ENCODE measurements at places on chromosomes 7 and 10.

- DNase-seq, result peak; percentile 33
These were observed 29.8 kb downstream of the C10orf67 start for GRCh38 chr10:23314835-23315239.

GRCh38 chr7:29953726-29954347 lies 35.8 kb downstream of the SCRN1 start:
- no peak for DNase-seq

DNA sequence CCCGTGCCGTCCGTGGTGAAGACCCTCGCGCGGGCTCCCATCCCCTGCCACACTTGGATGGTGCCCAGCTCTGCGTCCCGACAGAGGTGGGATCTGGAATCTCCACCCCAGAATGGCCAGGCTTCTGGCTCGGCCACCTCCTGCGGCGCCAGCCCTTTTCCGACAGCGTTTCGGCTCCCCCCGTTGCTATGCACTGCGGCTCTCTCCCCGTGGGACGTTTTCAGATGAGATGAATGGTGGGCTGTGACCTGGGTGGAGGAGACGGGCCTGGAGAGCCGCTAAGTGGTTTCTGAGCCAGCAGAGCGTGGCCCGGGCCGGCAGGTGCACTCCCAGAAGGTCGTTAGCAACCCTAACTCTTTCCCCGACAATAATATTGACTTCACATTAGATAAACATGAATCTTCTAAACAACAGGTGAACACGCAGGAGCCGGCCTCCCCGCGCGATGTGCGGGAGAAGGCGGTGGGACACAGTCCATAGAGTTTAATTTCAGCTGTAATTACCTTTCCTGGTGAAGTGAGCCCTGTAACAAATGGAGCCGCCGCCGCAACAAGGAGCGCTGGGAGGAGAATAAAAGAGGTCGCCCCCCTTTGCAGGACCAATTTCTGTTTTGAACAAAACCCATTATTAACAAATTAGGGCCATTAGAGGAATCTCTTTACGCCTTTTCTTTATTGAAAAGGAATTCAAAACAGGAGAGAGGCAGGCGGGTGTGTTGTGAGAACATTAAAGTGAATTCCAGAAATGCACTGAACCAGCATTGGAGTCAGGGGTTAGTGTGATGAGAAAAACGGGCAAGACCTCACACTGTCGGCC lies 294.3 kb upstream of the PFKP start:
- DNase-seq, result no peak

GRCh38 chr10:18164748-18165361 lies 24.6 kb downstream of the CACNB2 start:
- no peak for DNase-seq

DNA sequence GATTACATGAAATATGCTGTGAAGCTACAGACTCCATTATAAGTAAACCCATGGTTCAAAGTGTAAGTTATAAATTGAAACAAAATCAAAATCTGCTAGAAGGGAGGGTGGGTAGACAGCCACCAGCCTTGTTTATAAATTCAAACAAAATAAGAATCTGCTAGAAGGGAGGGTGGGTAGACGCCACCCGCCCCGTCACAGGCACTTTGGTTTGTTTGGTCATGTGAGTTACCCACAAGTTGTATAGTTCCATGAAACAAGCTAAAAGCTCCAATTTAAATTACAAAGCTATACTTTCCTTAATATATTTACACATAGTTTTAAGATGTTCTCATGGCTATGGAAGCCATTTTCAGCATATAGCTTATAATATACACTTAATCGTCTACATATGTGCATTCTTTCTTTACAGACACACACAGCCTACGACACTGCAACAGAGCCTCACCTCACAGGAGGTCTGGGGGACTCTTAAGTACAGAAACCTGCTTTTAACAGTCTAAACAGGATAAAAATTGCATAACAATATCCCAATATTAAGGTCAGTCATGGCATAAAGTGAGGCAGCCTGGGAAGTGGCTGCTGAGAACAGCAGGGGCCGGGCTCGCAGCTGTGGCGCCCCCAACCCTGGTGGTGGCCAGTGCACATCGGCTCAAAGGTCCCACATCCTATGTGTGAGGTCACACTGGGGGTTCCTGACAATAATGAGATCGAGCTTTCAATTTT lies 28.1 kb upstream of the NCAPG2 start:
- no peak for DNase-seq

- DNase-seq, result no peak
These were observed 10.5 kb downstream of the SKAP2 start for GRCh38 chr7:26853788-26854393.

DNA sequence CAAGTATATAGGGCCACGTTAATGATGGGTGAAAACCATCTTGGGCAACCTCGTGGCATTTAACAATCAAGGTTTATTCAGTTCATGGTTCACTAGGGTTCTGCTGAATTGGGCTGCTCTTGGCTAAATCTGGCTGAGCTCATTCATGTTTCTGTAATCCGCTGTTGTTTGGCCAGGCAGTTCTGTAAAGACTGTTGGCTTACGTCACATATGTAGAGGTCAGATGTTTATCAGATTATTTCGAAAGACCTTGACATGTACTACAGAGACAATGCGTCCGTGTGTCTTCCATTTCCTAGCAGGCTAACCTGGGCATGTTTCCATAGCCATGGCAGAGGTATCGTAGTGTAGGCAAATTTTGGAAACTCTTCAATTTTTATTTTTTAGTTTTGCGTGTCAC lies 190.0 kb upstream of the ZWINT start:
- no peak for DNase-seq

DNA sequence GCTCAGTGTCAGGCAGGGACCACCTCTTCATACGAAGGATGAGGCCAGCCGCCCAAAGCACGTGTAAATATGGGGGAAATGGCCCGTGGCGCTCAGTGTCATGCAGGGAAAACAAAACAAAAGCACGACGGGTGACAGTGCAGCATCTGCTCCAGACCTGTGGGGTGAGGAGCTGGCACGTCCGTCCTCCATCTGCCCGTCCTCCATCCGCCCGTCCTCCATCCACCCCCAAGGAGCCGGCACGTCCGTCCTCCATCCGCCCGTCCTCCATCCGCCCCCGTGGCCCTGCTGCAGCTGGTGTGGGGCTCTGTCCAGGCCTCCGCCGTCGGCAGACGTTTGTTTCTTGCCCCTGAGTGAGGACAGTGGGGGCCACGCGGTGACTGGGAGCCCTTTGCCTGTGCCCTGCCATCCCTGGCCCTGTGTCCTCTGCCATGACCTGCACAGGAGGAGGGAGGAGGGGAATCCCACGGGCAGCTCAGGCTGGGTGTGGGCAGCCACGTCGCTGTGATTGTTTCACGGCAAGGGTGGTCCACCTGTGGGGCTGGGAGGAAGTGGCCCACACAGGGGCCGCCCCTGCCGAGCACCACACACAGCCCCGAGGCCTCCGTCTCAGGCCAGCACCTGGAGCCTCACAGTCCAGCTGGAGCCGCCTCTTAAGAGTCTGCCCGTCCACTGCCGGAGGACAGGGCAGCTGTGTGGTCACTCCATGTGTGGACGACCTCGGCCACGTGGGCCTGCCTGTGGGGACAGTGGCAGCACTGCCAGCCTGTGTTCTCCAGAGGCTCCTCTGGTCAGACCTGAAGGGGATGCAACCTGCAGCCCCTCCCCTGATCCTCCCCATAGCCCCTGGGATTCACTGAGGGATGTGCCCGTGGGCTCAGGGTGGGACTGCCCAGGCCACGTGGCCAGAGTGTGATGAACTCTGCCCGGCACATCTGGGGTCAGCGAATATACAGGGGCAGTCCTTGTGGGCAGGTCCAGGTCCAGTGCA lies 38.2 kb upstream of the DPYSL4 start:
- DNase-seq, result no peak

- no peak for DNase-seq
These were observed 30.1 kb downstream of the LDB3 start for GRCh38 chr10:86698207-86698940.

- no peak for DNase-seq
These were observed 56.4 kb downstream of the KAT6B start for GRCh38 chr10:74882831-74883230.

DNA sequence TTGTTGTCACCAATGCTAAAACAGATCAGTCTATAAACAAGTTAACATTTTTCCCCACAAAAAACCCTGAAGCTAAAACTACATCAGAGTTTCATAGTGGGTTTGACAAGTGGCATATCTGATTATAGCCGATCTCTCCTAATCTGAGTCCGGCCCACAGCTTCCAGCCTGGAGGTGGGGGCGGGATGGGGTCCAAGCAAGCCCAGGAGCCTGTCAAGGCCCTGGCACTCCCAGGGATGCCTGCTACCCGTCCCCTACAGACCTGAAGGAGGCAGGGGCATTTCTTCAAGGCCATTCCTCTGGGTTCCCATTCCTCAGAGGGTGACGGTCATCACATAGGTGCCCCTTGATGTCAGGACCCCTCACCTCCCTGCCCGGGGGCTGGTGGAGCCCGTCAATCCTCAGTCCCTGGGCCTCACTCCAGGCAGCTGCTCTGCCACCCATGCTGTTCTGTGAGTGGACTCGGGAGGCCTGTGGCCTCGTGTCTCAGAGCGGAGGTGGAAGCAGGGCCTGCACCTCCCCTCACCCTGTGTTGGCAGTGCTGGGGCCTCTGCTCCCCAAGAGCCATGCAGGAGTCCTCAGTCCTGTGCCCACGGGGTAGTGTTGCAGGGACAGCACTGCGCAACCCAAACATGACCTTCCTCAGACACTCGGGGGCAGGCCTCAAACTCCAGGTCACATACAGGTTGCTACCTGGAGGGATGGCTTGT lies 8.8 kb downstream of the DPYSL4 start:
- no peak for DNase-seq

DNA sequence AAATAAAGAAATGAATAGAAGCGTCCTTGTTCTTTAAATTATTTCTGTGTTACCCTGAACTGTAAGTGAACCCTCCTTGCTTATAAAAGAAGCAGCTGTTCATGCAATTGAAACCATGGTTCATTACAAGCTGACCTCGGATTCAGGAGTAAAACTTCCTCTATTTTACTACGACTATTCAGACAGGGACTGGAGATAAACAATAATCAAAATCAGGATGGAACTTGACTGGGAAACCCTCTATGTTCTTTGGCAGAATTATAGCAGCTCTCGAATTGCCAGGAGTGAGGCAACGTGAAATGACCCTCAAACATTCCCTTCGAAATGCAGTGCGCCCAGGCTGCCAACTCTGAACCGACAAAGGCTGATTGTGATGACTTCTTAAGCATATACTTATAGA lies 172.1 kb downstream of the CYP26A1 start:
- no peak for DNase-seq

DNA sequence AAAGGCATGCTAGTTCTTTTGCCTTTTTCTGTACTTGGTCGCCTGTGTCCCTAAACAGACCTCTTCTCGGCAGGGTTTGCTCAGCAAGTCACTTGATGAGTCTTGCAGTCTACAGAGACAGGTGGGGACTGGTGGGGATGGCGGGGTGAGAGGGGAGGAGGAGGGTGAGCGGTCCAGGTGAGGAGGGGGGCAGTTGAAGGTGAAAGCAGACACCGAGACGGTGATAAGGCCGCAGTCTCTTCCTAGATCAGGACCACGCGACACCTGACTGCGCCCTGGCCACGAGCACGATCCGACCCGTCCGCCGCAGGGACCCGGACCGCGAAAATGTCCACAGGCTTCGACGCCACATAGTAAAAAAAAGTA lies 566 bp downstream of the ASNS start:
- no peak for DNase-seq

- no peak for DNase-seq
These were observed 41.0 kb upstream of the TMEM248 start for GRCh38 chr7:66880053-66880452.

- DNase-seq, result no peak
These were observed 9.9 kb upstream of the OR6V1 start for GRCh38 chr7:143042159-143042789.

DNA sequence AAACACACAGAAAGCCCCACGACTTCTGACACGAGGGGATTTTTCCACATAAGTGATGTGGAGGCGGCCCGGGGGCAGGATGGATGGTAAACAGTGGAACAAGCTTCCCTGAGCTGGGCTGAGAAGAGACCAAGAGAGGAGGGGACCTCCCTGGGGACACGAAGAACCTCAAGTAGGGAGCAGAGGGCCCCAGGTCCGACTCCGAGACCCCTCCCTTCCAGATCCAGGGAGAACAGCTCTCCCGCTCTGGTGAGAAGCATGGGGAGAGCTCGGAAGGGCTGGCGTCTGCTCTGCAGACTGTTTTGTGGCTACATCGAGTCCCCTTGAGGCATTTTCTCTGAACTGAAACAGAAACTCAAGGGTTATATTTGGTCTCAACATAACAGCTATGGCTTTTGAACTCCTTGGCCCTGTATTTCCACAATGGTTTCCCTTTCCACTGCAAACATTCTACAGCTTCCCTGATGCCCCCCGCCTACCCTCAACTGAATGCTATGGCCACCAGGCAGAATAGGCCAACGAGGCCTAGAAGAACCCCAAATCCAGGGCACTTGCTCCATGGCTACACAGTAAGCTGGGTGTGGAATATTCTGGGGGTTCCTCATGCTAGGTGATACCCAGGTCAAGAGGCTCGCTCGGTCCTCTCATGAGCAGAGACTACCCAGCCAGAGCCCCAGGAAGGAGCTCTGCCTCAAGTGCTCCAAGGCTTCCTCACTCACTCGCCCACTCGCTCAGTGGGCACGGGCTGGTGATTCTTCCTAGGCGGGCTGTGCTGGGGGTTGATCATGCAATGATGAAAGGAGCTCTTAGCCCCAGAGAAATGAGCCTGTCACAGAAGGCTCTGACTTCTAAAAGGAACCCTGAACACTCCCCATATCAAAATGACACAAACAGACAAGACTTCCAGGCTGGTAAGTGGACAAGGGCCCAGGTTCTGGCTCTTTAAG lies 47.5 kb downstream of the FAM53B start:
- DNase-seq, result no peak

DNA sequence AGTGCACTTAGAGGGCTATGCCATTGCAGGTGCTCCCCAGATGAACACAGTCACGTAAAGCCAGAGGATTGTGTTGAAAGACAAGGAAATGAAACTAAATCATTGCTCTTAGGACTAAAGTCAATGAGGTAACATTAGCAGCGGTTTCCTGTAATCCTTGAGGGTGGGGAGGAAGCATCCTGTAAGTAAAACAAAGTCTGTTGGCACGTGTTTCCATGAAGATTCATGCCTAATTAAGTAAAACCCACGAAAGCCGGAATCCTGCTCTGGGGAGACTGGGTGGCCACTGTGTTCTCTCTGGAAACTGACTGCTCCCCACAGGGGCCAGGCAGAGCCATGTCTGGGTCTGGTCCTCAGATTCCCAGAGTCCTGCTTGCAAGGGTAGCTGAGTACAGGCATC lies 18.3 kb downstream of the STEAP1B start:
- DNase-seq, result no peak

DNA sequence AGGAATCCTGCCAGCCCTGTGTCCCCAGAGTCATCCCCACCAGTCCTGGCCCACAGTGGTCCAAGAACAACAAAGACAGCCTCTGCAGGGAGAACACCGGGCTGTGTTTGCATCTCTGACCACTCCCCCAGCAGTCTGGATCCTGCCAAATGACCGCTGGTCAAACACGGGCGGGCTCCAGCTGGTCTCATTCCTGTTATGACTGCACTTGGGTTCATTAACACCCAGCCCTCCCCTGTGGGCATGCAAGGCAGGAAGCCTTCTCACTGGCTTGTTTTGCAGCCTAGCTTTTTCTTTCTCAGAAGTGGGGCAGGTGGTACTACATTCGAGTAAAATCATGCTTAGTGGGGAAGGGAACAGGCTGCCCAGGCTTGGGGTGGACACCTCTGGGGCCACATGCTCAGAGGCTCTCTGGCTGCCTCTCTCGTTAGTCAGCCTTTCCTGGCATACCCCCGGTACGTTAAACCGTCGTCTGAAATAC lies 190.0 kb downstream of the PLXNA4 start:
- no peak for DNase-seq

GRCh38 chr7:88628363-88629085 lies 131.0 kb upstream of the ZNF804B start:
- no peak for DNase-seq

GRCh38 chr7:127886248-127886647 lies 145.0 kb downstream of the LRRC4 start:
- DNase-seq, result no peak

- DNase-seq, result no peak
These were observed 10.1 kb downstream of the AQP1 start for GRCh38 chr7:30921540-30922401.

All from T follicular helper cell (primary cell).